Activated CD8-positive, alpha-beta memory T cell treated with anti-CD3 and anti-CD28 coated beads for 4 hours (primary cell): ENCODE measurements at places on chromosomes 3 and 15.

DNA sequence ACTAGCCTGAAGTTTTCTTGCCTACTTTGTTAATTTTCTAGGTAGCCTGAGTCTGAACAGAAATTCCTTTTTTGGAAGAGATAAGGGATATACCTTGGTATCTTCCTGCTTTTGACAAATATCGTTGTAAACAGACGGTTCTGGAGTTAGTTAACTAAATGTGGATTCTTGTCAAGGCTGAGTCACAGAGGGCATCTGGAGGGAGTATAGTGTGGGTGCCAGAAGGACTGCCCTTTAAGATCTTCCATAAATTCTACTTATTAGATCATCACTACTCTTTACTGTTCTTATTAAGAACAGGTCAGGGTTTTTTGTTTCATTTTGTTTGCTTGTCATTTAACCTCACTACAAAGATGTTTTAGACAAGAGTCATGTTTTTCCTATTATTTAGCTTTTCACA, 125.3 kb upstream of the SKOR1 start:
- DNase-seq = no peak

- DNase-seq = no peak
Measured at GRCh38 chr3:852033-852432, 240.8 kb upstream of the CNTN6 start.

DNA sequence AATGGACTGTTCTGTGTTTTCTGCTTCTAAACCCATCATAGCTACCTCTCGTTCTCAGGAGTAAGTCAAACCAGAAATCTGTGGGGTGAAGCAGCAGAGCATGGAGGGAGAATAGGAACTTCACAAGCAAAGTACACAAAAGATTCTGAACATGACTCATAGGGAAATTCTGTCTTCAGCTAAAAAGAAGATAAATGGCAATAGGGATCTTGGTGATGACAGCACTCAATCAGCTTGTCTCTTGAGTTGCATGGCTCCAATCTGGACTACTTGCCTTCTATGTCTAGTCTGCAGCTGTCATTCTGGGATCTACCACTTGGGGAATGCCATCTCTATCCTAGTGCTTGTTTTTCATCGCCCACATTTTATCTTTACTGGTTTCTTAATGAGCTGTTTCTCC, 13.5 kb upstream of the GRAMD1C start:
- no peak for DNase-seq

DNA sequence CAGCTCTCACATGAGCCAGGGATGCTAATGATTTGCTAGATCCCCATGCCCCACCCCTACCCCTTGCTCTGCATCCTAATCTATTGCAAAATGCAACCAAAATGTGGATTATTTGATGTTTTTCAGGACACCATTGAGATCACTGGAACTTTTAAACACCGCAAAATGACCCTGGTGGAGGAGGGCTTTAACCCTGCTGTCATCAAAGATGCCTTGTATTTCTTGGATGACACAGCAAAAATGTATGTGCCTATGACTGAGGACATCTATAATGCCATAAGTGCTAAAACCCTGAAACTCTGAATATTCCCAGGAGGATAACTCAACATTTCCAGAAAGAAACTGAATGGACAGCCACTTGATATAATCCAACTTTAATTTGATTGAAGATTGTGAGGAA, 29.7 kb downstream of the HDC start:
- DNase-seq = no peak

- peak; percentile 68 for DNase-seq
Measured at GRCh38 chr3:11236588-11237461, 35.4 kb upstream of the ATG7 start.

GRCh38 chr15:65076486-65077290, at the start of gene KBTBD13:
Gene KBTBD13, plus strand, starts transcription at chr15:65076746. Its CDS starts 70 bp downstream, at chr15:65076816.
- DNase-seq = no peak

DNA sequence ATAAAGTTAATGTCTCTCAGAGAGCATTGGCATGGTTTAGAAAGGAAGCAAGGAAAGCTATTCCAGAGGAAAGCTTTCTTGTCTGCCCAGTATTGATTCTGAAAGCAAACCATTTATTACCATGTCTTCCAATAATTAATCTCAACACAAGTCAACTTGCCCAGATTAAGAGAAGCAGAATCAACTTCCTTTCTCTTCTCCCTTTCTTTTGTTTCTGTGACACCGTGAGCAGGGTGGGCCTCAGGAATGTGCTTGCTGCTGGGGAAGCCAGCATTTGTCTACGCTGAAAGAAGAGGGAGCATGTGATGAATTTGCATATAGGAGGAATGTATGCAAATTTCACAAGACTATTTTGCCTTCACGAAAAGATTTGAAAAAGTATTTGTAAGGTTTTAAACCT, 368.6 kb upstream of the ROPN1 start:
- no peak for DNase-seq

GRCh38 chr15:55740359-55740878, 2.5 kb downstream of the PRTG start:
- no peak for DNase-seq

GRCh38 chr3:71051893-71052687, 531.4 kb downstream of the FOXP1 start:
- DNase-seq = no peak

DNA sequence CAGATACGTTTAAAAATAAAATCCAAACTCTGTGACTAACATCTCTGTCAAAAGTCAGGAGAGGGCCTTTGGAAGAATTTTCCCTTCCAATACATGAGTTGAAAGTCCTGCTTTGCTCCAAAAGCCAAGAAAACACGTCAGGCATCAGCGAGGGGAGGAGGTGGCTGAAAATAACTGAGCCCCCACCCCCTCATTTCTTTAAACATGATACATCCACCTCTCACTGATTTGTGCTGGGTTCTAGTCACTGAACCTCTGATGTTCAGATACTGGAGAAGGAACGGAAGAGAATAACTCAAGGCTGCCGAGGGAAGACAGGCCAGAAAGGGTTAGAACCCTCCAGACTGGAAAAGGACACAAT, 9.4 kb upstream of the SEMA5B start:
- DNase-seq = no peak

GRCh38 chr15:66503780-66504562, 684 bp downstream of the RPL4 start:
- no peak for DNase-seq

GRCh38 chr15:57376696-57377477, 582 bp downstream of the CGNL1 start:
- DNase-seq = no peak

GRCh38 chr15:25684521-25685431, 178.4 kb downstream of the ATP10A start:
- DNase-seq = no peak

GRCh38 chr3:53885239-53885638, 3.3 kb upstream of the ACTR8 start:
- no peak for DNase-seq

GRCh38 chr3:48215876-48216275, 7.4 kb upstream of the CAMP start:
- DNase-seq = no peak

DNA sequence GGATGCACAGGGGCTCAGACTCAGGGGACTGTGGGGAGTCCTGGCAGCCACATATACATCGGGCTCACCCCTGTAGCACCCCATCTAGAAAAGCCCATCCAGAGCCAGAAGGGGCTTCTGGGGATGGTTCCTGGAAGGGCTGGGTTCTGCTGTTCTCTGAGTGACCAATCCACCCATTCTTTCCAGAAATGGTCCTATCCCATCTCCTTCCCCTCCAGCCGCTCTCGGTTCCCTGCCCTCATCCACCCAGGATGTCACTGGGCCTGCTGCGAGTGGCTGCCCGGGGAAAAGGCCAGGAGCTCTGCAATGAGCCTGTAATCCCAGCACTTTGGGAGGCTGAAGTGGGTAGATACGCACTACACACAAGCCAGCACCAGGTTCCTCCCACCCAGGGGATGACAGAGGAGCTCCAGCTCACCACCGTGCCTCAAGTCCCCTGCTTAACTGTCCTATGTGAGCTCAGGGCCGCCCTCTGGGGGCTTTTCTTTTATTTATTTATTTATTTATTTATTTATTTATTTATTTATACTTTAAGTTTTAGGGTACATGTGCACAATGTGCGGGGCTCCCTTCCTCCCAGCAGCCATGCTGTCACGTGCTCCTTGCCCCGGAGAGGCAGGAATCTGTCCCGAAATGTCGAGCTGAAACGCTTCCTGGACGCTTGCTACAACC, 13.6 kb upstream of the CSK start:
- no peak for DNase-seq

- DNase-seq = no peak
Measured at GRCh38 chr3:146404436-146404835, 64.9 kb downstream of the PLSCR2 start.

- no peak for DNase-seq
Measured at GRCh38 chr3:55012091-55012490, 84.2 kb upstream of the LRTM1 start.

GRCh38 chr3:50338965-50339364, 1.7 kb downstream of the RASSF1 start:
- no peak for DNase-seq

DNA sequence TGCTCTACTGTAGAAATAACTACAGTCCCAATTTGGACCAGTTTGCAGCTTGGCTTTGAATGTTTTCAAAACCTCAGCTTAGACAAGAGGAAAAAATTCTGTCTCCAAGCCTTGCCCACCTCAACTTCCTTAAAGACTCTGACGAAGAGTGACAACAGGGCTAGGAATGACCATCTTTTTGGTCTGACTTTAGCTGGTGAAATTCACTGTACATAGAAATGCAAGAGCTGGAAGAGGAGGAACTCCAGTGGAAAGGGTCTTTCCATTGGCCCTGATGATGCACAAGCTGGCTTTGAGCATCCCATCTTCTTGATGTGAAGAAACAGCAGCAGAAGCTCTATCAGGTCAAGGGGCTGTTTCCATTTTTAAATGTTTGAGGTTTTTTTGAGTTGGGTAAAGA, 22.7 kb upstream of the SH3BP5 start:
- DNase-seq = no peak

DNA sequence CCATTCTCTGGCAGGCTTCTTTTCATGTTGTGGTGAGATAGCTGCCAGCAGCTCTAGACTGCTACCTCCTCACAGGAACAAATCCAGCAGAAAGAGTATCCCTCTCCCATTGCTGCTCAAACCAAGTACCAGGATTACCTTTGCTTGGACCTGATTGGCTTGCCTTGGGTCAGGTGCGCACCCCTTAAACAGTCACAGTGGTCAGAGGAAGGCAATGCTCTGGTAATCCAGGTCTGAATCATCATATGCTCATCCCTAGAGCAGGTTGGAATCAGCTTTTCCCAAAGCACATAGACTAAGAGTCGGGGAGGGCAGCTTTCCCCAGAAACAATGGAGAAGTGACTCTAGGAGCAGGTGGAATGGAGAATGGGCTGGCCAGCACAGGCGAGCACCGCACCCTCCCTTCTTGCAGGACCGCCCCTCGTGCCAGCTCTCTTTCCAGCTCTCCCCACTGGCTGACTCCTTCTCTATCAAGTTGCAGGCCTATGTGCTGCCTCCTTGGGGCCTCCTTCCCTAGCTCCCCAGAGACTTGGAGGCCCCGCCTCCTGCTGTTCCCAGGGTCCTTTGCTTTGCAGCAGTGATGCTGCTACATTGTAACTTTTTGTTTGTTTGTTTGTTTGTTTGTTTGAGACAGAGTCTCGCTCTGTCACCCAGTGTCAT, 29.9 kb upstream of the ADPGK start:
- no peak for DNase-seq

DNA sequence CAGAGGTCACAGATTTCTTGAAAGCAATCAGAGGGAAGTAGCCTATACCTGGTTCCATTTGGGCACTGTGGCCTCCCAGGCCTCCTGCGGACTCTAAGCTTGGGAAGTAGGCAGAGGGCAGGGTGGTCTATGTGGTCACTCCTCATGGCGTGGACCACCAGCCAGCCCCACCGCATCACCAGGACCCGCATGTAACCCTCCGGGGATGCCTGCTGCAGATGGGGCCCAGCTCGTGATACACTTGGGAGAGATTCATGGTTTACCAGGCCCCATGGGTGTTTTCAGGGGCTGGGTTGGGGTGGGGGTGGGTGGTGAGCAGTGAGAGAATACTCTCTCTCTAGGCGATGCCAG, 123.7 kb downstream of the ASB7 start:
- no peak for DNase-seq

GRCh38 chr15:62287066-62287857, 122.2 kb upstream of the C2CD4B start:
- no peak for DNase-seq

- no peak for DNase-seq
Measured at GRCh38 chr3:196931828-196932587, 10.3 kb downstream of the NCBP2 start.

DNA sequence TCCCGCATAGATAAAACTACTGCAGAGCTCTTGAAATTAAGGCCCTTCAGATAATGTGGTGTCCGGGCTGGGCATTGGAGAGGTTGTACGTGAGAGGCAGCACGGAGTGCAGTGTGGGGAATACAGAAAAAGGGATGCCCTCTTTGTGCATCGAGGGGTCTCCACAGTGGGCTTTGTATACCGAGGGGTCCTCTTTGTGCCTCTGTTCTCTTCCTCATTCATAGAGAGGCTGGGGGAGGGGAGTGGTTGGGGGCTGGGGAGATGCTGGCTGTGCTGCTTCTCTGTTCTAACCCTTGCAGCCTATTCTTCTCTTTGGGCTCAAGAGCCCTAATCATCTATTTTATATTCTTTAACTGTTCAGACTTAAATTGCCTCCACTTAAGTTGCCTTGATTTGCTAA, 74.3 kb upstream of the NDN start:
- DNase-seq = no peak

GRCh38 chr3:10319251-10319650, 1.7 kb downstream of the SEC13 start:
- no peak for DNase-seq

GRCh38 chr3:13652728-13653127, 103.8 kb downstream of the FBLN2 start:
- DNase-seq = no peak

DNA sequence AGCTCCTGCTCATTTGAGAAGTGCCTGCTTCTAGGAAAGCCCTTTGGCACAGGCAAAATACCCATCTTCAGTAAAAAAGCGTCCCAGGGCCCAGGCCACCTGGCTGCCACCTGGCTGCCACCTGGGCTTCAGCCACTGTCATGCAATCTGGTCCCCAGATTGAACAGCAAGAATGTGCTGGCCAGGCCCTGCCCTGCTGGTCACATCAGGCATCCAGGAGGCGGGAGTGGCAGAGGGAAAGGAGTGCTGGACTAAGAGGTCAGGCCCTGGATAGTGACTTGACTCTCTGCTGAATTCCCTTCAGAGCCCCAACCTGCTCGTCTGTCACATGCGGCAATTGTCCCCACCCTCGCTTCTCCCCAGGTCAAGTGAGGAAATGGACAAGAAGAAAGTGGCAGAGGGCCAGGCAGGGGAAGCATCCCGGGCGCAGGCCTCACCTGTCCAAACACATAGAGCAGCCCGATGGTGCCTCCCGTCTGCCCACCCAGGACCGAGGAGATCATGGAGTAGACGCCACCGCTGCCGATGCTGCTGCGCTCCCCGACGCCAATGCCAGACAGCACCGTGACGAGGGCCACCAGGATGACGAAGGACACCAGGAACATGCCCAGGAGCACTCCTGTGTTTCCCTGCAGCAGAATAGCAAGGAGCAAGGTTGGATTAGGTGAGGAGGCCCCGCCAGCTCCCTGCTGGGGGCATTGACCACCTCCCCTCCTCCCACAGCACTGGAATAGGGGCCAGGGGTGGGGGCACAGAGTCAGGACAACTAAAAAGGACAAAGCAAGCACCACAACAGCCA, 25.5 kb downstream of the SLC12A8 start:
- no peak for DNase-seq

- DNase-seq = no peak
Measured at GRCh38 chr3:128447561-128448013, 19.1 kb downstream of the DNAJB8 start.

- no peak for DNase-seq
Measured at GRCh38 chr3:62823461-62824050, 51.7 kb downstream of the CADPS start.

- DNase-seq = no peak
Measured at GRCh38 chr3:147391781-147392624, 14.3 kb downstream of the ZIC4 start.

- no peak for DNase-seq
Measured at GRCh38 chr3:44396200-44397171, 57.9 kb downstream of the TCAIM start.
